ENCODE measurements at places on chromosomes 7 and 10. TPM values are rescaled to one million over a fixed set of nuclear protein-coding genes. Genes with fewer than 3 reads are reported as not detected.

Gene TFEC
- not detected for total RNA-seq

DNA sequence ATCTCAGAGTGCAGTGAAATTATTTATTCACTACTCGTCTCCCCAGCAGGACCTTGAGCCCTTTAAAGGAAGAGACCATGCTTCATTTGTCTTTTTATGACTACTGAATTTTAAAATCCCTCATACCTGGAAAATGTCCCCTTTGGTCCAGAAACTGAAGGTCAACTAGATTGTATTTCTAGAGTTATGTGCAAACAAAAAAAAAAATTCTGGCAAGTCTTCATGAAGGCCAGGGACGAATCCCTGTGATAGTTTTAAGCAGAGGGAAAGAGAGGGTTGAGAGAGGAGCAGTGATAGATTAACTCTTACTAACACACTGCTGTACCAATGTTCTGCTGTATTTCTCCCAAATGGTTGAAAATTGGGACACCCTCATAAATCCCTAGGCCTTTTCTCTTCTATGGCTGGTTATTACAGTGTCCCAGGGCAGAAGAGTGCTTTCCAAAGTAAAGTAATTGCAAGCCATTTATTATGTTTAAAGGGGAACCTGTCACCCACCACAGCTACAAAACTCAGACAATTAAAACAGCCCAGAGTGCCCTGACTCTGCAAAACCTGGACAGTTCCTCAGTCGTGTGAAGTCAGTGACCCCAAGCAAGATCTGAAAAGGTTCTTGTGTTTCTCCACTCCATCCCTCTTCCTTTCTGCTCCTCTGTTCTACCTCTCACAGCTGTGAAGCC is 182.8 kb upstream of the AOAH start:
- no peak for DNase-seq
- peaks cover 7% of the 10 kb centered on the region for H3K4me1 ChIP-seq
- no peaks in the 10 kb centered on the region for H3K36me3 ChIP-seq
- no peak overlapping the region for H3K4me3 ChIP-seq
- peaks cover 5% of the 10 kb centered on the region for H3K27me3 ChIP-seq

- H3K4me3 ChIP-seq = peak overlapping the region; percentile 48
- DNase-seq = no peak
- H3K27ac ChIP-seq = peak overlapping the region; percentile 96
- peaks cover 54% of the 10 kb centered on the region for H3K4me1 ChIP-seq
Measured at GRCh38 chr7:43645699-43646226, 62.9 kb downstream of the STK17A start.

- no peaks in the 10 kb centered on the region for H3K36me3 ChIP-seq
- H3K4me3 ChIP-seq = no peak overlapping the region
- peaks cover 19% of the 10 kb centered on the region for H3K4me1 ChIP-seq
- H3K27me3 ChIP-seq = peaks cover 1% of the 10 kb centered on the region
Measured at GRCh38 chr10:109898666-109899355, 24.5 kb downstream of the XPNPEP1 start.

DNA sequence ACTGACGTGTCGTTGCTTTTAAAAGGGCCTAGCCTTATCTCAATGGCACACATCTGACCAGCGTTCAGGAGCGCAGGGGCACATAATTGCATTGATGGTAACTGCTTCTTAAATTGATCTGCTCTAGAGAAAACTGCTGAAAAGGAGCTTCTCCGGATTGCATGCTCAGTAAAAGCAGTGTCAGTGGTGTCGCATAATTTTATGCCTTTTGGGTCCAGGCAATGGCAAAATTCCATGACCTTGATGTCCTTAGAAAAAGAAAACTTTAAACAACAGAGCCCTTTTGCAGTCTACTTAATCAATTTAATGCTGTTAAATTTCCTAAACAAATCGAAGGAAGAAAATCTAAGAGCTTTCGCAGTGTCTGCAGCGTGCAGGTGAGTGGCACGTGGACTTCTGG is 75.7 kb downstream of the PTPRE start:
- no peak overlapping the region for H3K4me3 ChIP-seq
- H3K27ac ChIP-seq = no peak overlapping the region
- no peaks in the 10 kb centered on the region for H3K4me1 ChIP-seq
- no peaks in the 10 kb centered on the region for H3K27me3 ChIP-seq

- H3K36me3 ChIP-seq = no peaks in the 10 kb centered on the region
- H3K27ac ChIP-seq = no peak overlapping the region
- H3K4me1 ChIP-seq = no peaks in the 10 kb centered on the region
Measured at GRCh38 chr7:133491846-133492652, 239.2 kb downstream of the EXOC4 start.

GRCh38 chr7:74027683-74028320 is at the start of gene ELN:
ELN (plus strand) TSS chr7:74028173; CDS start chr7:74028188, 15 bp downstream.
- peaks cover 39% of the 10 kb centered on the region for H3K4me1 ChIP-seq
- H3K27me3 ChIP-seq = peaks cover 9% of the 10 kb centered on the region
- peak within 1 kb of the TSS; percentile 72 for H3K4me3 ChIP-seq
- peak; percentile 40 for DNase-seq

Gene SPDYE16
- 0.20 TPM for total RNA-seq

Gene OPN1SW
- total RNA-seq = not detected

- H3K36me3 ChIP-seq = no peaks in the 10 kb centered on the region
- peaks cover 3% of the 10 kb centered on the region for H3K27me3 ChIP-seq
- DNase-seq = no peak
- no peaks in the 10 kb centered on the region for H3K4me1 ChIP-seq
- H3K27ac ChIP-seq = no peak overlapping the region
Measured at GRCh38 chr7:79868010-79868409, 266.6 kb upstream of the GNAI1 start.

DNA sequence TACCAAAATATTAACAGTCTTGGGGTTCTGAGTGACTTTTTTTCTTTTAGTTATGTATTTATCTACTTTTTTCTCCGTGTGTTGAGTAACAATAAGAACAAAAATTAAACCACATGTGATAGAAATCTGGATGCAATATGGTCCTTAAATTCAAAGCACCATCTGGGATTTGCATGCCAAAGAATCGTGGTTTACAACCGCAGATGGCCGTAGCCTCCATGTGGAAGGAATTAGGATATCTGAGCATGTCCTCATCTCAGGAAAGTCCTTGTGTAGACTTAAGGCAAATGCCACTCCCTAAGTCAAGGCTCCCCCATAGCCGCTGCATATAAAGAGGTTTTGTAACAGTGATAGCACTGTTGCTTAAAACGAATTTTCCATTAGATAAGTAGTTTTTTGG is 304.0 kb downstream of the ZEB1 start:
- H3K36me3 ChIP-seq = peaks cover 27% of the 10 kb centered on the region
- peaks cover 28% of the 10 kb centered on the region for H3K4me1 ChIP-seq
- H3K4me3 ChIP-seq = no peak overlapping the region

GRCh38 chr10:113590581-113590980 is 37.7 kb downstream of the HABP2 start:
- peaks cover 3% of the 10 kb centered on the region for H3K4me1 ChIP-seq
- no peaks in the 10 kb centered on the region for H3K36me3 ChIP-seq
- no peak overlapping the region for H3K27ac ChIP-seq
- DNase-seq = no peak

- H3K4me1 ChIP-seq = no peaks in the 10 kb centered on the region
- no peak overlapping the region for H3K4me3 ChIP-seq
- DNase-seq = no peak
Measured at GRCh38 chr7:114214466-114214865, 200.1 kb upstream of the FOXP2 start.

Gene ELFN1
- total RNA-seq = 40.0 TPM

DNA sequence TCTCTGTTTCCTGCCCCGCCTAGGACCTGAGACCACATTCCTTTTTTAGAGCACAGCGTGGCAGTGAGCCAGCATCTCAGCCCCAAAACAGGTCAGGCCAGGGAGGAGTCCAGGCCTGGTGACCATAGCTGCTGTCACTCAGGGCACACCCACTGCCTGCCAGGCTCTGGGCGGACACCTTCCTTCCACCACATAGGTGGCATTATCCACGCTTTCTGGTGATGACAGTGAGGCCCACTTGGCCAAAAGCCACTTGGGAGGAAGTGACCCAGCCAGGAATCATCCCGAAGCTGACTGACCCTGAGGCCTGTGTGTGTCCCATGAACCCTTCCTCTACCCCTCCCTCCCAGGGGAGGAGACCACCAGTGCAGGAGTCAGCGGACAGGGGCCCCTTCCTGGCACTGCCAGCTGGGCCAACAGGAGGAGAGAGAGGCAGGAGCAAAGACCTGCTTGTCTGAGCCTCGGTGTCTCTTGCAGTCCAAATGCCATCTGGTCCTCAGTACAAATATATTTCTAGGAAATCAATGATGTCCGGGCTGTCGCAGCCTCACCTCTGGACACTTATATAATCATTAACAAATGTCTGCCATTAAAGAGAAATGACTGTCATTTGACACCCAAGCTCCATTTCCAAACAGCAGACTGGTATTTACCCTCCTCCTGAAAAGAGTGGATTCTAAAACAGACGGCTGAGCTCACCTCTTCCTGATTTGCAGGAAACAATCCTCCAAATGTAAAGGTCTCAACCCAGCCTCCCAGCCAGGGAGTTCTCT is 63.0 kb downstream of the ABRAXAS2 start:
- no peak overlapping the region for H3K27ac ChIP-seq
- peaks cover 4% of the 10 kb centered on the region for H3K36me3 ChIP-seq
- H3K27me3 ChIP-seq = peaks cover 2% of the 10 kb centered on the region
- H3K4me3 ChIP-seq = no peak overlapping the region
- DNase-seq = no peak
- H3K4me1 ChIP-seq = no peaks in the 10 kb centered on the region

DNA sequence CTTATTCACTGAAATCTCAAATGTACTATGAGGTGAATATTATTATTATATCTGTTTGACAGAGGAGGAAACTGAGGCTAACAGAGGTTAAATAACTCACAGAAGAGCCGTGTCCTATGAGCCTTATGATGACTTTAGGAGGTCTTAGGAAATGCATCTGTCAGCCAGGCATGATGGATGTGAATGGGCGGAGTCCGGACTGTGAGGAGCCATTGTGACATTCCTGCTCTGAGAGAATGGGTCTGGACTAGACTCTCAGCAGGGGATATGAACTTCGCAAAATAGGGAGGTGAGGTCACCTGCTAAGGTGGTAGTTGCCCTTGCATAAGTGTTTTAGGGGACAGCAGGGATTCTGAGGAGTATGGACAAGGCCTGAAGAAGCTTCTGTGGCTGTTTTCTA is 153.6 kb downstream of the TMEM178B start:
- H3K27ac ChIP-seq = peak overlapping the region; percentile 86
- peak overlapping the region; percentile 60 for H3K4me3 ChIP-seq
- H3K27me3 ChIP-seq = peaks cover 5% of the 10 kb centered on the region
- DNase-seq = no peak
- peaks cover 24% of the 10 kb centered on the region for H3K4me1 ChIP-seq
- H3K36me3 ChIP-seq = no peaks in the 10 kb centered on the region

DNA sequence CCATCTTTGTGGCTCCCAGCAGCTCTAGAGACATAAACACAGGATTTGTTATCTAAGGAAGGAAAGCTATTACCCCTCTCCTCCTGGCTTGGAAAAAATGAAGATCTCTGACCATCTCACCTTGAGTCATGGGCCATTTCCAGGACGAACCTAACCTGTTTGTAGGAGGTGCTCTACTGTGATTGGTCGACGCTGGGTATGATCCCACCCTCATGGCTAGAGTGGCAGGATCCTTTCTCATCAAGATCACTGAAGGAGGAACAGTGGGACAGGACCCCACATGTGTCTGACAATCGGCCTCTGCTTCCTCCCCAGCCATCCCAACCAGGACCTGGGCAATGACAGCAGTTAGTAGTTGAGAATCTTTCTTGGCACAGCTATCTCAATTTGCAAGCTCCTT is 144.1 kb downstream of the EMX2 start:
- peaks cover 6% of the 10 kb centered on the region for H3K27me3 ChIP-seq
- no peak overlapping the region for H3K27ac ChIP-seq
- no peaks in the 10 kb centered on the region for H3K36me3 ChIP-seq
- H3K4me3 ChIP-seq = no peak overlapping the region
- no peak for DNase-seq

DNA sequence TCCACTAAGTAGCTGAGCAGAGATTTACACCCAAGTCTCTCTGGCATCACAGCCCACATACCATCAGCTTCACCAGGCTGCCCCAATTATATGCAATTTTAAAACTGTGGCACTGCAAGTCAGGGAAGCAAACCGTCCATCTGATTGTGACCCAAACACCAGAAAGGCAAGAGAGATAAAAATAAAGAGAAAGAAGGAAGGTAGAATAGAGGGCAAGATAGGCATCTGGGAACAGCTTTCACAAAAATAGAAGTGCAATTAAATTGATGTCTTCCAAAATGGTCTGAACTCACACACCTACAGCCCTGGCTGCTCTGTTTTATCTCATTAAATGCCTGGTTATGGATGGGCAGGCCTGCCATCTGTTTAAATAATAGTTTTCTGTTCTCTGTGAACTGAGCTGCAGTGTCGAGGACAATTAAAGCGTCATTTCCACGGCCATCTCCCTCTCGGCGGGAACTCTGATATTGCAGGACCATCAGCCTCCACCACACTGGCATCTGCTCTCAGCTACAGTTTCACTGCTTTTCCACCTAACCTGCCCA is 509.1 kb downstream of the INHBA start:
- H3K4me3 ChIP-seq = no peak overlapping the region
- H3K36me3 ChIP-seq = no peaks in the 10 kb centered on the region
- H3K27me3 ChIP-seq = peaks cover 2% of the 10 kb centered on the region
- no peak overlapping the region for H3K27ac ChIP-seq

Gene PGAM2
- 13.3 TPM for total RNA-seq

Measured in glutamatergic neuron (in vitro differentiated cells).